Placental pericyte (primary cell): ENCODE measurements at places on chromosomes 2 and 18. TPM values are rescaled to one million over a fixed set of nuclear protein-coding genes. Genes with fewer than 3 reads are reported as not detected.

The C18orf54 gene
- 0.66 and 8.9 TPM in 2 replicates for total RNA-seq

The GKN2 gene
- 0.22 TPM in 1 of 2 replicates, not detected in the other for total RNA-seq

The MYL12B gene
- 287 and 305 TPM in 2 replicates for total RNA-seq

The DOK1 gene
- 9.2 and 10.2 TPM in 2 replicates for total RNA-seq

The LTBP1 gene
- 199 and 265 TPM in 2 replicates for total RNA-seq

The ASTL gene
- total RNA-seq = not detected in 2 replicates
